ENCODE measurements at places on chromosomes 11 and 22.

- DNase-seq = no peak
Measured at GRCh38 chr11:128905345-128906184, 14.4 kb downstream of the KCNJ5 start.

GRCh38 chr11:132427611-132428010, 1057.2 kb downstream of the NTM start:
- DNase-seq = no peak

- DNase-seq = no peak
Measured at GRCh38 chr11:63549411-63549810, 12.8 kb downstream of the PLAAT4 start.

GRCh38 chr11:17541330-17541885, 2.8 kb downstream of the USH1C start:
- no peak for DNase-seq

DNA sequence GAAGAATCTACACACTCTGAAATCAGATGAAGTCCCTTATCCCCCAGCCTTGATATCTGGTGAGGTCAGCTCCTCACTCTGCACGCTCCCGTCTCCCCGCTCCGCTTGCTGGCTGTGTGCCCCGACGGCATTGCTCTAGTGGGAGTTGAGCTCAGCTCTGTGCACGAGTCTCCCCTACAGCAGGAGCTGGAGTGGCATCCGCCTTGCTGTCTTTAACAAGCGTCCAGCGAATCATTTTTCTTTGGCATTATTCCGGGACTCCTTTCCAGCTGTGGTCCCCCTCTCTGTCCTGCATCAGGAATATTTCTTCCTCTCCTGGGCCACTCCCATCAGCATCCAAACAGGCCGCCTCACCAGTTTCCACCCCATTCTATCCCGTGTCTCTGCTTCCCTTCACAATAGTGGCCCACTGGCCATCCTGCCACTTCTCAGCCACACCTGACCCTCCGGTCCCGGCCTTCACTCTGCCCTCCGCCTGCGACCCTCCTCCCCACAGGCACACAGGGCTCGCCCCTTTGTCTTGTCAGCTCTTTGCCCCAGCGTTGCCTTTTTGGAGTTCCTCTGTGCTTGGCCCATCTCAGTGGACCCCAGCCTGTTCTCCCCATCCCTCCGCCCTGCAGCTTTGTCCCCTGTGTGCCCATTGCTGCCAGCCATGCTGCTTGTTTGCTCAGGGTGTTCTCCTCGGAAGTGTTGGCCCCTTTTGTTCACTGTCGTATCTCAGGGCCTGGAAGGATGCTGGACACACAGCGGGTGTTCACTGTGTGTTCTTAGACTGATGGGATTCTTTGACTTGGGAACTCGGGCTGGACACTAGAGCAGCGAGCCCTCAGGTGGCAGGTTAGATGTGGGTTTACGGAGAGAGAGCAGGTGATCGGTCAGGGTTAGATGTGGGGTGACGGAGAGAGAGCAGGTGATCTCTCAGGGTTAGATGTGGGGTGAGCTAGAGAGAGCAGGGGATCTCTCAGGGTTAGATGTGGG, 441.8 kb downstream of the TBC1D22A start:
- no peak for DNase-seq

- no peak for DNase-seq
Measured at GRCh38 chr11:113277907-113278306, 36.5 kb upstream of the TTC12 start.

- DNase-seq = no peak
Measured at GRCh38 chr22:16933291-16934282, 74.4 kb downstream of the GAB4 start.

DNA sequence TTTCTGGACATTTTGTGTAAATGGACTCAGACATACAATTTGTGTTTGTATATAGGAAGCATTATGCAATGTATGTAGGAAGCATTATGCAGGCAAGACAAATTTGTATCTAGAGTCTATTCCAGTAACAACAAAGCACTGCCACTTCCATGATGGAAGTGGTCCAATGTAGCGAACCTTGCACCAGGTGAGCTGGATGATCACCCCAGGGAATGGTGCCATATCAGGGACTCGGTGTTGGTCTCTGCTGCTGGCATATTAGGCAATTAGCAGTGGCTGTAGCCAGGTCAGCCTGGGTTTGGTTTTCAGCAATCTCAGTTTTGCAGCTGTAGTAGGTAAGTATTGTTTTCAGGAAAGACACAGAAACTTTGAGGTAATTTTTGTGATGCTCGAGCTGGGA, 12.8 kb downstream of the ZFP91 start:
- no peak for DNase-seq

- no peak for DNase-seq
Measured at GRCh38 chr11:91005458-91005857, 782.6 kb upstream of the CHORDC1 start.

- peak; percentile 5 for DNase-seq
Measured at GRCh38 chr11:112655371-112655770, 305.8 kb upstream of the NCAM1 start.

- no peak for DNase-seq
Measured at GRCh38 chr11:73629907-73630306, 16.5 kb upstream of the PLEKHB1 start.

DNA sequence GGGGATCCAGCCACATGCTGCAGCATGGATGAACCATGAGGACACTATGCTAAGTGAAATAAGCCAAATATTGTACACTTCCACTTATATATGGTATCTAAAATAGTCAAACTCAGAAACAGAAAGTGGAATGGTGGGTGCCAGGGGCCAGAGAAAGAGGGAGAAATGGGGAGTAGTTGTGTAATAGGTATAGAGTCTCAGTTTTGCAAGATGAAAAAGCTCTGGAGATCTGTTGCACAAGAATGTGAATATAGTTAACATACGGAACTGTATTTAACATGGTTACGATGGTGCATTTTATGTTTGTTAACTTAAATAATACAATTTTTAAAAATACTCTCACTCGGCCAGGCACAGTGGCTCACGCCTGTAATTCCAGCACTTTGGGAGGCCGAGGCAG, 21.2 kb downstream of the GDPD5 start:
- no peak for DNase-seq

DNA sequence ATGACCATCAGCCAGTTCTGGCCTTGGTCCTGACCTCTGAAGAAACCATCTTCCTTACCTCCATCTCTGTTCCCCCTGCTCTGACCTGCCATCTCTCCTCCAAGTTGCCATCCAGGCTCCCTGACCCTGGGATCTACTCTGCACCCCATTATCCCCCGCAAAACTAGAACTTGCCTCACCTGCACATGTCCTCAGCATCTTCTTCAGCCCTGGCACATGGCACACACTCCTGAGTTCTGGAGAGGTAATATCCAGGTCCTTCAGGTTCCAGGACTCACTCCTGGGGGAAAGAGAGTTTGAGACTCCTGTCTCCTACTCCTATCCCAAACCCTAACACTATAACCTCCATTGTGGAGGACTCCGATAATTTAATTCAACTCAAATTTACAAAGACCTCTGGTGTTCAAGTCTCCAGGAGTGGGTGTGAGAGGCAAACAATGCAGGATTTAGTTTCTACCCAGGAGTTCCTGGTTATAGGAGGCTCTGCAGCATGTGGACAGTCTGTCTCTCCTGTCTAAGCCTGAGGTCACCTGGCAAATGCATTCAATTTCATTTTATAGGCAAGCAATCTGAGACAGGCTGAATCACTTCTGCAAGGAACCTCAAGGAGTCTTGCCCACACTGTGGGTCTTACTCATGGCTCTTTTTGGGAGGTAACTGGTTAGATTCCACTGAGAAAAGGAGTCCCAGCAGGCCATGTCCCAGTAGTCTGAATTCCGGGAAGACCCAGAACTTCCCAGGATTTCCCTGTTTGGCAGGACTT, 7.3 kb downstream of the TRIM21 start:
- no peak for DNase-seq
